Stimulated activated CD4-positive, alpha-beta T cell treated with anti-CD3 and anti-CD28 coated beads, TNF-alpha, amount 100 ng/mL, for 1 hour (primary cell): ENCODE measurements at places on chromosomes 1 and 21.

GRCh38 chr1:109350655-109351054, 43.8 kb upstream of the MYBPHL start:
- no peak for DNase-seq

DNA sequence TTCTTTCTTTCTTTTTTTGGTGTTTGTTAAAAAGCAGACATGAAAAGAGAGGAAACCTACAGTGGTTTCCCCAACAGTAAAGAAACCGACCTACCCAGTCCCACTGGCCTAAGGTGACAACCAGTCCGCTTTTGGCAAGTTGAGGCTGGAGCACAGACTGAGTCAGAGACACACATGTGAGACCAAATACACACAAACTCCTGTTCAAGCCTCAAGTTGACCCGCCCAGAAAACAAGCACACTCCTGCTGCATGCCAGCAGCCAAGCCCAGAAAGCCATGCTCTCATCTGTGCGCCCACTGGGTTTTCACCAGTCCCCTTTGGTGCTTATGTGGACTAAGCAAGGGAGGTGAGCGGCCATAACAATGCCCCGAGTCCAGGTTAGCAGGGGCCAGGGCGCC, 64.6 kb upstream of the GPR153 start:
- DNase-seq = no peak

GRCh38 chr1:55053265-55053954, 14.1 kb downstream of the PCSK9 start:
- no peak for DNase-seq

DNA sequence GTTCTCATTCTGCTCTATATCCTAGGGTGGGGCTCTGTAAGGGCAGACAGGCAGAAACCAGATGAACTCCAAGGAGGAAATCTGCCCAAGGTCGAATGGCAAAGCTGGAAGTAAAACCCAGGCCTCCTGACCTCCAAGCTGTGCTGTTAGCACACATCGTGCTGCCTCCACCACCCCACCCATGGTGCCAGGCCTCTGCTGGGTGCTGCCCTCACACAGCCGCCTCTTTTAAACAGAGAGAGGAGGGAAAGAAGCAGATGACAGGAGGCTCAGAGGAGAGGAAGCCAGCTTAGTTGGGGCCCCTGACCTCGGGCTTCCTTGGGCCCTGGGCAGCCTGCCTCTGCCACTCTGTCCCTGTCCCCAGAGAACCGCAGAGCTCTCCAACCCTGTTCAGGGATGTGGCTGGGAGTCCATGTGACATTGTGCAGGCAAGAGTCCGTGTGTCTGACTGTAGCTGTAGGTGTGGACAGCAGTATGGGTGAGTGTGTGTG, 1.1 kb downstream of the SYNC start:
- DNase-seq = no peak

DNA sequence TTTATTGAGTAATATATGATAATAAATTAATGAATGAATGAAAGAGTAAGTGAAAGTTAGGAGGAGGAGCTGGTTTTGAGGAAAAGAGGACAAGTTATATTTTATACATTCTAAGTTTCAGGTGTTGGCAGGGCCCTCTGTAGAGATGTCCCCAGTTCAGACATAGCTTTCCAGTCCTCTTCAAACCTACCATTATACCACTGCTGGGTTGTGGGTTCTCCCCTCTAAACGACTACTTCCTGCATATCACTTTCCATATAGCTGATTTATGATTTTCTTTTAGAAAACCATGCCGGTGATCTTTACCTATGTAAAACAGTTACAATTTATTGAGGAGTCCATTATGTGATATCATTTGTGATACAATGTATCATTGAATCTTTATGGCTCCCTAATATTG, 116.9 kb downstream of the RUNX1 start:
- DNase-seq = no peak

GRCh38 chr1:115655306-115655663, 13.5 kb downstream of the VANGL1 start:
- DNase-seq = no peak

GRCh38 chr1:91527781-91528180, 27.1 kb downstream of the CDC7 start:
- DNase-seq = no peak
